ENCODE measurements at places on chromosomes 12 and 14. TPM values are rescaled to one million over a fixed set of nuclear protein-coding genes. Genes with fewer than 3 reads are reported as not detected.

DNA sequence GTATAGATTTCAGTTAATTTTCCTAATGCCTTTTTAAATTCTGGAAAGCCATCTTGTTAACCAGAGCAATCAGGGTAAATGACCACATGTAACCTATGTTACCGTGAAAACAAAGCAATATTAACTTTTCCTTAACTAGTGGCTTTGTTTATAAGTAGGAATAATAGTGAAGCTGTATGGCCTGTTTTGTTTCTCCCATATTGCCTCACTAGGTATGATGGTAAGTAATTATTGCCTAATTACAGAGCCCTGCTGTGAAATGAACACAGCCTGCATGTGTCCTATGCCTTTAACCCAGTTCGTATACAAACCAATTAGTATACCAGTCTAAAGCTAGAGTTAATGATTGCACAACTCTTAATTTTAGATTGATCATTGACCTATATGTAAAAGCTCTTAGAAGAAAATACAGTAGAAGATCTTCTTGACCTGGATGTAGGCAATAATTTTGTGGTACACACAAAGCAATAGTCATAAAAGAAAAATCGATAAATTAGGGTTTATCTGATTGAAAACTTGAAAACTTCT is 249.9 kb downstream of the CCDC91 start:
- peak; percentile 34 for DNase-seq

- no peak for DNase-seq
These were observed 1104.7 kb downstream of the BCL11B start for GRCh38 chr14:98167275-98167674.

DNA sequence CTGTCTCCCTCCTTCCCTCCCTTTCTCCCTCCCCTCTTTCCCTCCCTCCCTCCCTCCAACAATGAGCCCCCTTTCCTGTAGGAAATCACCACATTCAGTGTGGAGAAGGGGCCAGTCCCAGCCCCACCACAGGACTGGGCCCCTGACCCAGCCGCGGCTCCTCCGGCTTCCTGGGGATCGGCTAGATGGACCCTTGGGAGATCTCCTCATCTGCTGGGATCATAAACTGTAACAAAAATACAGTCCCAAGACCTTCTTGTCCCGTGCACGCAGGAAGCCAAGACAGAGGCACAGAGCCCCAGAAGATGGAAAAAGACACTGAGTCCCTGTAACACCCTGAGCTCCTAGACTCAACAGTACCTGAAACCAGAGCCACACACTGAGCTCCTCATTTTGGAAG is 23.9 kb downstream of the DIO3 start:
- no peak for DNase-seq

GRCh38 chr12:45296046-45296586 is 80.2 kb downstream of the ANO6 start:
- peak; percentile 7 for DNase-seq

- DNase-seq = no peak
These were observed 369.3 kb downstream of the ETNK1 start for GRCh38 chr12:22994316-22994675.

DNA sequence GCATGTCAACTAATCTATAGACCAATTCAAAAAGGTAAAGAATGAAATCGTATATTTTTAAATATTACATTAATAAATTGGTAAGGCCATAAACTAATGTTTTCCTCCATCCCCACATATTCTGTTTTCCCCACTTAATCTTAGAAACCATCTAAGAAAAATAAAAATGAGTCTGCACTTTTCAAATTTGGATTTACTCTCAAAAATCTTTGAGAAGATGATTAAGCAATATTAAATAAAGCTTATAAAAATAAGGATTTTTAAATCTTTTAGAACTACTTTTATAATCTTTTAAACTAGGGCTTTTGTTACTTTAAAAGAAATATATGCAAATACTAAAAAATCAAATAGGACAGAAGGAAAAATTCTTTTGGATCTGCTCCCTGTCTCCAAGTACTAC is 10.6 kb upstream of the HAL start:
- no peak for DNase-seq

DNA sequence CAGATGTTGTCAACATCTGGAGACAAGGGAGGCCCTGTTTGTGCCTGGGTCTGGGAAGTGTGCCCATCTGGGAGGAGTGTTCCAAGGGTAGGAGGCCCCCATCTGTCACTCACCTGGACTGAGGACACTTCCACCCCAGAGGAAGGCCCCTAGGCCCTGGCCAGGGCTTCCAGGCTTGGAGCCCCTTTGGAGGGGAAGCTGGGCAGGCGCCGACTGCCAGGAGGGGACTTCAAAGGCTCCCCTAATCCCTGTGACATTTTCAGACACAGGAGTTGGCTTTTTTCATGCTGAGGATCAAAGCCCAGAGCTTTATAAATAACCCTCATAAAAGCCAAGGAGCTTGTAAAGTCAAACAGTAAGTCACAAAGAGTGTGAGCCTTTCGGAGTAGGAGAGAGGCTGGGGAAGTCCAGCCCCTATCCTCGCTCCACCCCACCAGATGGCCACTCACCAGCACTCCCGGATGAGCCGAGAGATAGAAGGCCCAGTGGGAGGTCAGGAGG is 17.6 kb upstream of the FAM222A start:
- DNase-seq = no peak

DNA sequence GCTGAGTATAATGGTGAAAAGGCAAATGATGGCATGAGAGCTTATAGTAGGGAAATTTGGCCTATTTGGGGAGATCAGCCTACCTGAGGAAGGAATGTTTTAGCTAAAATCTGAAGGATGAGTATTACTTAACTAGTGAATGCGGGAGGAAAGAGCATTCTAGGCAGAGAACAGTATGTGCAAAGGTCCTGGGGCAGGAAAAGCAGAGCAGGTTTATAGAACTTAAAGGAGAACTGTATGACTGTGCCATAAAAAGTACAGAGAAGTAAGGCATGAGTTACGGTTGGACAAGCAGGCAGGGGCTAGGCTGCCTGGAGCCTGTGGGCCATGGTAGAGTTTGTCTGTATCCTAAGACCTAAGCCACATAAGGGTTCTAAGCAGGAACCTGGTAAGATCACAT is 21.7 kb upstream of the P2RX4 start:
- DNase-seq = no peak

DNA sequence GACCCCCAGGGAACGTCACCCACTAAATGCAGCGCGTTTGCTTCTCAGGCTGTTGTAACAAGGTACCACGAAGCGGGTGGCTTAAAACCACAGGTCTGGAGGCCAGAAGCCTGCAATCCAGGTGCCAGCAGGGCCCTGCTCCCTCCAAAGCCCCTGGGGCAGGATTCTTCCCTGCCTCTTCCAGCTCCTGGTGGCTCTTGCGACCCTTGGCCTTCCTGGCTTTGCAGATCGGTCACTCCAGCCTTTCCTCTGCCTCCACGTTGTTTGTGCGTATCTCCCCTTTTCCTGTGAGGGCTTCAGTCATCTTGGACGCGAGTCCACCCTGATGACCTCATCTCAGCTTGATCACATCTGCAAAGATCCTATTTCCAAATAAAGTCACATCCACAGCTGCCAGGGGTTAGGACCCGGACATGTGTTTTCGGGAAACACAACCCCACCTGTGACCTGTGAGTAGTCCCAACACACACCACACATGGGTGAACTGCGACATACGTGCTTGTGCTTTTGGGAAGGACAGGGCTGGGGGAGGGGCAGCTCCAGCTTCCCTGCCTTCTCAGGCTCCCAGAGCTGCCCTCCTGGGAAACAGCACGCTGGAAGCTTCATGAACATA is 114.5 kb upstream of the NCOR2 start:
- DNase-seq = no peak

DNA sequence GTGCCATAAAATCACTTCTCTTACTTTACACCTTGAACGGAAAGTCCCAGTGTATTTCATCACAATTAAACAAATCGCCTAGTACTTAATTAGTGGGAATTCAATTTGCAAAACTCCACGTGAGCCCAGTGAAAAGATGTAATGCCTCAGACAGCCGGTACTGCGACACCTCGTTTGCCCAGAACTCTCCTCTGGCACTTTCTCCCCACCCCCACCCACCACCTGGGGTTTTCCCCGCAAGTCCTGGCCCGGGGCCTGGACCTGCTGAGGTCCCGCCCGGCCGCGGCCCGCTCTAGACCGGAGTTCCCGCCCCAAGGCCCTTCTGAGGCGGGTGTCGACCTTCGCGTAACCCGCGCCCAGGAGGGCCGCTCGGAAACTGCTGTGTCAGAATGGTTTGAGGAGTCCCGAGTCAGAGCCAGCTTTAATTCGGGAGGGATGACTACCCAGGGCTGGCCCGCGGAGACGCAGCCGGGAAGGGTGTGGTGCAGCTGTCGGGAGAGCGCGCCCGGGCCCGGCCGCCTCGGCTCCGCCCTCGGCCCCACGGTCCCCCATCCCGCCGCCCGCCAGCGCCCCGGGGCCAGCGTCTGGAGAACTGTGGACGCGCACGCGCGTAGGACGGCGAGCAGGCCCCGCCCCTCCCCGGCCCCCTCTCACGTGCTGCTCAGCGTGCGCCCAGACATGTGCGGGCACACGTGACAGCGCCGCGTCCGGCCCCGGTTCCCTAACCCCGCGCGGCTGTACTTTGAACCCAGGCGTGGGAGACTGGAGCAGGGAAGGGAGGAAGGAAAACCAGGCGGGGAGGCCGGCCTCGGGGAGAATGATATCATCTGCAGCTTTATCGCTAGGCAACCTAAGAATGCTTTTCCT is 10.8 kb downstream of the BHLHE41 start:
- peak; percentile 98 for DNase-seq

GRCh38 chr14:91755570-91756295 is 23.8 kb upstream of the CATSPERB start:
- peak; percentile 86 for DNase-seq

DNA sequence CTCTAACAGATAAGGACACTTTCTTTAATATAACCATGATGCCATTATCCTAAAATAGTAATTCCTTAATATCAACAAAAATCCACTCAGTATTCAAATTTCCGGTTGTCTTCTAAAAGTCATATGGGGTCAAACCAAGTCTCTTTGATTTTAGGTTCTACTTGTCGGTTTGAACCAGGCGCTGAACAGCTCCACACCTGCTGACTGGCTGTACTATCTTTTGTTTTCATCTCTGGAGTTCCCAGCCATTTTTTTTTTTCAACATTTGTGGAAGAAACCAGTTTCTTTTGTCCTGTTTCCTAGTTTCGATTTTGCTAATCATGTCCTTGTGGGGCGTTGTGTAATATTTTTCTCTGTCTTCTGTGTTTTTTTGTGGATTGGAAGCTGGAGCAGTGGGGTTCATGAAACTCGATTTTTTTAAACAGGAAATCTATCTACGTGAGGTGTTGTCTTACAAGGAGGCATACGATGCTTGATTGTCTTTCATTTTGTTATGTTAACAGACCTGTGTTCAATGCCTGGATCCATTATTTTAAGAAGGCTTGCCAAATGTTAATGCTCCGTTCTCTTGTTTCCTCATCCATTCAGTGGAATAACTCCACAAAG is 50.2 kb downstream of the FZD10 start:
- DNase-seq = no peak

The DIO2 gene
- 3.8 TPM for polyA plus RNA-seq

The CISTR gene
- not detected for polyA plus RNA-seq

The CPSF2 gene
- polyA plus RNA-seq = 17.8 TPM

The C3AR1 gene
- 2.9 TPM for polyA plus RNA-seq

The NOVA1 gene
- 9.3 TPM for polyA plus RNA-seq

The SPTB gene
- polyA plus RNA-seq = 0.27 TPM

Measured in small intestine (tissue), 16 donors.